Stimulated activated CD8-positive, alpha-beta memory T cell treated with anti-CD3 and anti-CD28 coated beads, Interleukin-7, amount 100 ng/mL, for 48 hours (primary cell): ENCODE measurements at places on chromosomes 6 and 20.

DNA sequence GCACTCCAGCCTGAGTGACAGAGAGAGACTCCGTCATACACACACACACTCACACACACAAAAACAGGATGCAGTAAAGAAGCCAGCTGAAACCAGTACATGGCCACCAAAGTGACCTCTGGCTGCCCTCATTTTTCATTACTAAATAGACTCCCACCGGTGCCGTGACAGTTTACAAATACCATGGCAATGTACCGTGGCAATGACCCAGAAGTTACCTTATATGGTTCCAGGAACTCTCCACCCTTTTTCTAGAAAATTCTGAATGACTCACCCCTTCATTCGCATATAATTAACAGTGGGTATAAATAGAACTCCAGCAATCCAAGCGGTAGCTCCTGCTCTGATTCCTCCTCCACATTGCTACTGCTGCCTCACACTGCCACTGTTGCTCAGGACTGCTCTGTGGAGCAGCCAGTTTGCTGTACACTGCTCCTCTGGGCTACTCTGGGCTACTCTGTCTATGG, 57.7 kb downstream of the SNX5 start:
- DNase-seq = no peak

- DNase-seq = no peak
These were observed 947.7 kb upstream of the ADGRB3 start for GRCh38 chr6:67687396-67687795.

GRCh38 chr6:96058082-96058481, 42.3 kb downstream of the FUT9 start:
- no peak for DNase-seq

DNA sequence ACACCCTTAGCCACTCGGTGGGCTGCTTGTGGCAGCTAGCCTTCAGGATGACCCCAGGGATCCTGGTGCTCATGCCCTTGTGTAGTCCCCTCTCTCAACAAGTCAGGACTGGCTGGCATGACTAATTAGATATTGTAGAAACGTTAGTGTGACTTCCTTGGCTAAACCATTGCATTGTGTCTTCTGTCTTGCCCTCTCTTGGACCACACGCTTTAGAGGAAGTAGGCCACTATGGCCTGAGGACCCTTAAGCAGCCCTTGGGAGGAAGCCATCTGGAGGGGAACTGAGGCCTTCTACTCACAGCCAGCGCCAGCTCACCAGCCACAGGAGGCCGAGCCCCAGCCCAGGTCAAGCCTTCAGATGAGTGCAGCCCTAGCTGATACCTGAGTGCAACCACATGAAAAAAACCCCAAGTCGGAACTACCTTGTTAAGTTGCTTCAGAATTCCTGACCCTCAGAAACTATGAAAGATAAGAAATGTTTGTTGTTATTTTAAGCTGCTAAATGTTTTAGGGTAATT, 10.1 kb downstream of the ANGPT4 start:
- DNase-seq = no peak

DNA sequence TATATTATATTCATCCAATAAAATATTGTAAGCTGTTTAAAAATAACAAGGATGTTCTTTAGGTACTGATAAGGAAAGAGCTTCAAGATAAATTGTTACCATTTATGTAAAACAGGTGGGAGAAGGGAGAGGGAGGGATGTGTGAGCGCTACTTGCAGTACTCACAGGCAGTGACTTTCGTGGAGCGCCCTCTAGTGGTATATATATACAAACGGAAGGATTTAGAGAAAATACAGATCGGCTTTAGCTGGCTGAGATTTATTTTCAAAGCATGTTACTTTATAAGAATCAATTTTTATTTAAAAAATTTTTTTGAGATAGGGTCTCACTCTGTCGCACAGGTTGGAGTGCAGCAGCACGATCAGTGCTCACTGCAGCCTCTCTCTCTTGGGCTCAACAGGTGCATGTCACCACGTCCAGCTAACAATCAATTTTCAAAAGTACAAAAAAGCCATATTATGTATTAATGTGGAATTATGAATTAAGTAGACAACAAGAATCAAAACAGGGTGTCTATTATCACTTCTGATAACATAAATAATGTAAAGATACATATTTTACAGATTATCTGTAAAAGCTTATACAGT, 3.3 kb upstream of the MOG start:
- DNase-seq = peak; percentile 20

GRCh38 chr20:6697228-6697972, 70.1 kb upstream of the BMP2 start:
- DNase-seq = no peak

GRCh38 chr6:16375843-16376242, 137.5 kb downstream of the GMPR start:
- no peak for DNase-seq

GRCh38 chr6:169805242-169805838, 53.9 kb downstream of the ERMARD start:
- no peak for DNase-seq

DNA sequence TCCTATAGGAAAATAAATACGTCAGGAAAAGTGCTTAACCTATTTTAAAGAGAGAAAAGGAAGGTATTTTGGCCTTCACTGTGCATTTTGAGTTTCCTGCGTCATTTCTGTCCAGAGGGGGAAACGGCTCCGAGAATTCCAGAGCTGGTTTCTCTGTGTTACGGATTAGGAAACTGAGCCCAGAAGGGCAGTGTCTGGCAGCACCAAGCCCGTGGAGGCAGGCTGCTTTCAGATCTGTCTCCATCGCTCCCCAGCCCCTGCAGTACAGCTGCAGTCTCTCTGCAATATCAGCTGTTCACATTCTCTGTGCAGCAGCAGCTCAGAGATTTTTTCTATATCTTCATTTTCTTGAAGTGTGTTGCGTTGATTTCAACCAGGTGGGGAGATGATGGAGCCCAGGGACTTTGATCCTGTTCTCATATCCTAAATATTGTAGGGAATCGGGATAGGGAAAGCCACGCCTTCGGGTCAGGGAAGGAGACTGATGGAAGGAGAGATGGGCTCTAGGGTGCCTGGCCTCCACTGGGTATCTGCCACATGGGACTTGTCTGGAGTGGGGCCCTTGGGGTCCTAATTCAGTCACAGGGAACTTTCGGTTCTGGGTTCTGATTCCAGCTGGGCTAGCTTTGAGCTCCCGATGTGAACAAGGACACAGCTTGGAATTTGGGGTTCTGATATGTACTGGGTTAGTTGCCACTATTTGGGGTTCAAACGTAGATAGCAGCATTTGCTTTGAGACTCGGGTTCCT, 2.8 kb downstream of the ANKRD60 start:
- DNase-seq = no peak

- peak; percentile 26 for DNase-seq
These were observed 69.1 kb upstream of the PBOV1 start for GRCh38 chr6:138287144-138287955.

DNA sequence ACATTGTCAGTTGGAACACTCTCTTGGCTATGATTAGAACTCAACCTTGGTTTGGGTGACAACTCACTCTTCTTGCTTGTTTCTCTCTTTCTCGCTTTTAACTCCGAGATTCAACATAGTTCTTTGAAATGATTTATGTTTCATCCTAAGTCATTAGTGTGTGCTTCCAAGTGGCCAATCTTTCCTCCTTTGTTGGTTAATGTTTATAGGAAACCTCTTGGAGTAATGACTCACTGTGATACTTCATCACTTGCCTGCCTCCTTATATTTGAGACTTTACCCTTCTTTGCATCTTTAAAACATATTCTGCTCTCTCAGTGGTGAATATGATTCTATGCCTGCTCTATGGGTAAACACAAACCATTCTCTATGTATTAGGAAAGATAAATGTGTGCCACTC, 279.7 kb upstream of the FLRT3 start:
- no peak for DNase-seq

DNA sequence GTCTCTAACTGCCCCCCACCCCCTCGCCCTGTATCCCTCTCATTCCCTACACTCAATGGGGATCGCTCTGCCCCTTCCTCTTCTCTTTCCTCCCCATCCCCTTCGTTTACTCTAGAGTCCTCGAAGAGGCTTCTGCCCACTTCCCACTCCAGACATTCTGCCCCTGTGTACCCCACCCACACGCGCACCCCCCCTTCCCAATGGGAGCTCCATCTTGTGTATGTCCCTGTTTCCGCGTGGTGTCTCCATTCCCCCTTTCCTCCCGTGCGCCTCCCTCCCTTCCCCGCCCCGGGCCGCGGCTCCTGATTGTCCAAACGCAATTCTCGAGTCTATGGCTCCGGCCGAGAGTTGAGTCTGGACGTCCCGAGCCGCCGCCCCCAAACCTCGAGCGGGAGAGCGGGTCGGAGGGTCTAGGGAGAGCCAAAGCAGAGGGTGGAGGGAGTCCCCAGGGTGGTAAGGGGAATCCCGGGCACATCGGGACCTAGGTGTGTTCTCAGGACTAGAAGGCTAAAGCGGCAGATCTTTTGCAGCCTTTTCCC, 679 bp upstream of the RING1 start:
- DNase-seq = no peak

- DNase-seq = no peak
These were observed 67.5 kb downstream of the JARID2 start for GRCh38 chr6:15313367-15313766.

GRCh38 chr6:135624402-135625295, 127.1 kb upstream of the AHI1 start:
- no peak for DNase-seq

GRCh38 chr6:133682506-133683307, 206.2 kb upstream of the TCF21 start:
- DNase-seq = no peak

- DNase-seq = no peak
These were observed 24.0 kb upstream of the ZMYND8 start for GRCh38 chr20:47380481-47380880.

- no peak for DNase-seq
These were observed 23.6 kb downstream of the L3MBTL1 start for GRCh38 chr20:43531091-43531443.

DNA sequence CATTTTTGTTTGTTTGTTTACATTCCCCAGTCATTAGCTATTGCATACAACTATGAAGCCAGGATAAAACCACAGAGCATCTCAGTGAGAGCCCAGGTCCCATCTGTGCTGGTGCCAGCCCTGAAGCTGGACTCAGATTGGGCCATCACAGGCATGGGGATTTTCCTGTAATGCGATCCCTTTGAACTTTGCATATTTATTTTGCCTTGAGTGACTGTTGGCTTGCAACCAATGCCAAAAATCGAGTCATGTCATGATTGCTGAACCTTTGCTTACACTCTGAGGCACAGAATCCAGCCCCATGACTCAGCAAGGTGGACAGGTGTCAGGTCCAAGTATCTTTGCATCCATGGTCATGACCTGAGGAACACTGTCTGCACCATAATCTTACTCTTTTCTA, 46.2 kb upstream of the GGTLC1 start:
- DNase-seq = no peak

DNA sequence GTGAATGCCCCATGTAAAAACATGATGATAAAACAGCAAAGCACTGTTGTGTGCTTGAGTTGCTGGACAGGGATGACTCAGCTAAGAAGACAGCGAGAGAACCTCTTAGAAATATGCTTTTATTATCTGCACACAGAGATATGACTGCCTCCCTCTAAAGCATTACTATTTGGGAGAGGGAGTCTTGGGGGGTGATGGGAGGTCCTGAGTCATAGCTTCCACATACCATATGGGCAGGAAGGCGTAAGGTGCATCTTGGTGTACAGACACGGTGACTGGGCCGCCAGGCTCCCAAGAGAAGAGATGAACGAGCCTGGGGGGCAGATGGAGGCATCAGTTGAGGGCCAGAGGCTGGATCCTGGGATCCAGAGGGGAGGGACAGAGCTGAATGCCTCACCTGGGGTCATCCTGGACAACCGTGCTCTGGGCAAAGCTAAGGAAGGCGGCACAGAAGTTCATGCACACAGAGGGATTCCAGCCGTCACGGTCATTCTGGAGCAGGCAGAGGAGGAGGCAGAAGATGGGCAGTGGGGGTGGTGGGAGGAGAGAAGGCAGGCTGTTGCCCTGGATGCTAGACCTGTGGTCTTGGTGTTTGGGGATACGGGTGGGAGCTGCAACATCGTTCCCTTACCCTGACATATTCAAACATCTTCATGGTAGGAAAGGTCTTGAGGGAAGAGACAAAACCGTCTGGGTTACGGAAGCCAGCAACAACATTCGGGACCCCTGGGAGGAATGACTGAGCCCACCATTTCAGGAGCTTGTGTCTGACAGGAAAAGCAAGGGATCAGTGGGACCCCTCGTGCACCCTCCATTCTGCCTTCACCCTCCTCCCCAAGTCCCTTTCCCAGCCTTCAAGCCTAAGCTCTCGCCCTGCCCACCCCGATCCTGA, 2.0 kb downstream of the DXO start:
- DNase-seq = no peak
